Aorta (tissue), 5 donors: ENCODE measurements at places on chromosomes 1 and 21. TPM values are rescaled to one million over a fixed set of nuclear protein-coding genes. Genes with fewer than 3 reads are reported as not detected.

The KRTAP13-2 gene
- not detected for total RNA-seq

The MAEL gene
- total RNA-seq = not detected

The GPR37L1 gene
- 0.06 TPM for total RNA-seq

The KCNQ4 gene
- total RNA-seq = 8.7 TPM

The ADAMTS5 gene
- 14.5 TPM for total RNA-seq

GRCh38 chr1:36869054-36869453 is 165.3 kb downstream of the GRIK3 start:
- H3K4me3 ChIP-seq = no peak overlapping the region
- H3K4me1 ChIP-seq = no peaks in the 10 kb centered on the region
- H3K27ac ChIP-seq = no peak overlapping the region
- no peaks in the 10 kb centered on the region for H3K27me3 ChIP-seq
- DNase-seq = peak; percentile 10

GRCh38 chr1:187001198-187001889 is 172.6 kb downstream of the PLA2G4A start:
- H3K36me3 ChIP-seq = no peaks in the 10 kb centered on the region
- H3K4me1 ChIP-seq = no peaks in the 10 kb centered on the region
- H3K27ac ChIP-seq = no peak overlapping the region
- H3K27me3 ChIP-seq = no peaks in the 10 kb centered on the region

DNA sequence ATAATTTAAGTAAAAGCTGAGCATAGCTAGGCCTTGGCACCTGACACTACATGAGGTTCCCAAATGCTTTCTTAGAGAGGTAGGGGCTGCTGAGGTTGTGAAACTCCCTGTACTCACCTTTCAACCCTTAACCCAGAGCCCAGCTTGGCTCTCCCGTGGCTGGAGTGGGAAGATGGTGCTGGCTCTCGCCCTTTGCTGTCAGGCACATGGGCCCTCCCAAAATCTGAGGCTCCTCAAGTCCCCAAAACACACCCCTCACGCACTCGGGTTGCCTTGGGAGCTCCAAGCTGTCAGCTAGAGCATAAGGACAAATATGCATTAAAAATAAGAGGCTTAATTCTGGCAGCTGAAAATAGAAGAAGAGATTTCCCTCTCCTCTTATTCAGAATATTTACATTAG is 46.7 kb upstream of the PLPPR4 start:
- no peak for DNase-seq
- H3K4me3 ChIP-seq = no peak overlapping the region
- H3K27ac ChIP-seq = no peak overlapping the region
- no peaks in the 10 kb centered on the region for H3K4me1 ChIP-seq
- no peaks in the 10 kb centered on the region for H3K27me3 ChIP-seq

GRCh38 chr1:169586067-169586394 is 250 bp downstream of the F5 start:
- H3K4me3 ChIP-seq = no peak overlapping the region
- no peak overlapping the region for H3K27ac ChIP-seq
- no peak for DNase-seq
- H3K36me3 ChIP-seq = no peaks in the 10 kb centered on the region
